IPS-NIHi11 (cell line): ENCODE measurements at places on chromosomes 12 and 14.

- DNase-seq, result no peak
These were observed 31.9 kb upstream of the CAND1 start for GRCh38 chr12:67237231-67237630.

- no peak for DNase-seq
These were observed 28.3 kb downstream of the MMP17 start for GRCh38 chr12:131856366-131857097.

- DNase-seq, result no peak
These were observed 46.3 kb downstream of the TRAF3 start for GRCh38 chr14:102823546-102823945.

GRCh38 chr12:124336184-124336437 lies 41.2 kb downstream of the RFLNA start:
- DNase-seq, result no peak

- DNase-seq, result peak; percentile 85
These were observed 10.5 kb upstream of the SLC38A2 start for GRCh38 chr12:46382964-46383653.

DNA sequence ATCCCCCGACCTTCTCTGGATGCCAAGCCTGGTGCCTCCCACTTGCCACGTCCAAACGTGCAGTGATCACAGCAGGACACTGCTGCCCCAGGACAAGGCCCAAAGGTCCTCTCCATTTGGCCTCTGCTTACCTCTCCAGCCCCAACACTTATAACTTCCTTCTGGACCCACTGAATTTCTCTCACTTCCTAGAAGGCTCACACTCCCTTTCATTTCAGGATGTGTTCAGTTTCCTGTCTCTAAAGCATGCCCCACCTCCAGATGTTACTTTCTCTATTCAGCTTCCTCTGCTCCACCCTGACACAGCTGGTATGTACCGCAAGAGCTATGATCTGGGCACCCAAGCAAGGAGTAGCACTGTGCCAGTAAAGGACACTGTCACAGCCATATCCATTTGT lies 33.0 kb downstream of the CDKL1 start:
- DNase-seq, result no peak

DNA sequence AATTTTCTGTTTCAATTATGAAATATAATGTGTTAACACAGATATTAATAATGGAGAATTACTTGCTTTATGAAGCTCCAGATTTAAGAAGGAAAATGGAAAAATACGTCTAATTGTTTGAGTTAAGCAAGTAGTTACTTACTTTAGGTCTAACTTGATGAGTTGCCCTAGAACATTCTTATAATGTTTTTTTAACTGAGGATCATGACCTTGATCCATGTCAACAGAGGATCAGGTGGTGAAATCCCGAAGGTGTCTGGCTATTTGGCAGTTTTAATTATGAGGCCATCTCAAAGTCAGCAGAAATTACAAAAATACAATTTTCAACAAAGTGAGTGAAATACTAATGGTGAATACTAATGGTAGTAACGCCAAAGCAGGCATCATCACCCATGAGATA lies 57.0 kb upstream of the REP15 start:
- DNase-seq, result no peak

GRCh38 chr12:78386871-78387270 lies 477.7 kb upstream of the SYT1 start:
- no peak for DNase-seq

- DNase-seq, result no peak
These were observed 76.8 kb upstream of the LHX5 start for GRCh38 chr12:113548467-113548866.

GRCh38 chr14:86802726-86803125 lies 1190.3 kb downstream of the GALC start:
- DNase-seq, result no peak

DNA sequence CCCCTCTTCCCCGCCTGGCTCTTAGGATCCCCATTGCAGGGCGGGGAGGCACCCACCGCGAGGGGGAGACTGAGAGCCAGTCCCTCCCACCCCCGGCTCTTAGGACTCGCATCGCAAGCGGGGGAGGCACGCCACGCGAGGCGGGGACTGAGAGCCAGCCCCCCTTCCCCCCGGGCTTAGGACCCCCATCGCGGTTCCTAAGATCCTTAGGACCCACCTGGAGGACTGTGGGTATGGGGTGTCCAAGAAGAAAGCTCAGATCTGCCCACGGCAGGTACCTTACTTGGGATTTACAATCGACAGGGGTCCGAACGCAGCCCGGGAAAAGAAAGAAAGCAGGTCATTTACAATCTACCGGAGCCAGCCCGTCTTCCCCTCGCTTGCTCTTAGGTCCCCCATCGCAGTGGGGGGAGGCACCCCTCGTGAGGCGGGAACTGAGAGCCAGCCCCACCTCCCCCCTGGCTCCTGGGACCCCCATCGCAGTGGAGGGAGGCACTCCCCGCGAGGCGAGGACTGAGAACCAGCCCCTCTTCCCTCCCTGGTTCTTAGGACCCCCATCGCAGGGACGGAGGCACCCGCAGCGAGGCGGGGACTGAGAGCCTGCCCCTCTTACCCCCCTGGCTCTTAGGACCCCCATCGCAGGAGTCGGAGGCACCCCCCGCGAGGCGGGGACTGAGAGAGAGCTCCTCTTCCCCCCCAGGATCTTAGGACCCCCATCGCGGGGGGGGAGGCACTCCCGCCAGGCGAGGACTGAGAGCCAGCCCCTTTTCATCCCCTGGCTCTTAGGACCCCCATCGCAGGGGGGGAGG lies 43.7 kb downstream of the DDX11 start:
- peak; percentile 68 for DNase-seq

- DNase-seq, result no peak
These were observed 47.4 kb downstream of the SLC35F4 start for GRCh38 chr14:57818511-57818910.

GRCh38 chr12:48013287-48013686 lies 9.0 kb upstream of the COL2A1 start:
- DNase-seq, result no peak

GRCh38 chr14:40340708-40341107 lies 908.5 kb upstream of the FBXO33 start:
- DNase-seq, result peak; percentile 11

- DNase-seq, result no peak
These were observed 9.5 kb upstream of the CAPRIN2 start for GRCh38 chr12:30764251-30764650.

- DNase-seq, result peak; percentile 84
These were observed 8.1 kb downstream of the LRRC43 start for GRCh38 chr12:122190842-122191668.

GRCh38 chr14:80491131-80491530 lies 279.8 kb upstream of the DIO2 start:
- peak; percentile 18 for DNase-seq

- no peak for DNase-seq
These were observed 6.6 kb upstream of the TCHP start for GRCh38 chr12:109893261-109893995.

- peak; percentile 39 for DNase-seq
These were observed 4.9 kb downstream of the CACNA2D4 start for GRCh38 chr12:1913377-1914113.

DNA sequence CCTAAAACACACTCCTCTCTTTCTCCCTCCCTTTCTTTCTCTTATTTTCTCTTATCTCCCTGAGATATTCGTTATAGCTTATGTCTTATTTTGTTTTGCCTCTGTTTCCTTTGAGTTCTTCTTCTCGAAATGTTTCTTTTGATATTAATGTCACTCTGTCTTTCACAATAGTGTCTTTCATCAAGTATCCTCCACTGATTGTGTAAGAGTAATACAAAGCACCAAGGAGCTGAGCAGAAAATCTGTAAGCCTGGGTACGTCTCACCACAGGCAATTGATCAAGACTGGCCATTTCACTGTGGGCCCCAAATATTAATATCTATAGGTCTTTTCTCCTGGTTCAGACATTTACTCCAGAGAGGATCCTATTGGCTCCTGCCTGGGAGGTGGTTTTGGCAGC lies 4.8 kb upstream of the LYZ start:
- DNase-seq, result no peak

DNA sequence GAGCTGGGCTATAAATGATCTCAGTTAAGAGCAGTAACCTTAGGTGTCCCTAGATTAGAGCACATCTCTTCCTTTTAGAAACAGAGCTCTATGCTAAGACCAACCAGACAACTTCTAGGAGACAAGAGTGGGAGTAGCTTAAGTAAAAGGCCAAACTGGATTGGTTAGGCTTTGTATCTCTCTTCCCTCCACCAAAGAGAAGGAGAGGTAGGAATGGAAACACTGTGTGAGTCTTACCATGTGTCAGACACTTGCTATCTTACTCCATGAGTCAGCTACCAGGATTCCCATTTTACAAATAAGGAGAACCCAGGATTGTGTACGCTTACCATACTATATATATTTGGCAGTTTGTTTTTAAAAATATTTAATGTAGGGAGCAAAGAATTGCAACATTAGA lies 122.9 kb downstream of the PAX9 start:
- DNase-seq, result no peak

GRCh38 chr14:61043506-61043905 lies 62.5 kb downstream of the SLC38A6 start:
- no peak for DNase-seq

DNA sequence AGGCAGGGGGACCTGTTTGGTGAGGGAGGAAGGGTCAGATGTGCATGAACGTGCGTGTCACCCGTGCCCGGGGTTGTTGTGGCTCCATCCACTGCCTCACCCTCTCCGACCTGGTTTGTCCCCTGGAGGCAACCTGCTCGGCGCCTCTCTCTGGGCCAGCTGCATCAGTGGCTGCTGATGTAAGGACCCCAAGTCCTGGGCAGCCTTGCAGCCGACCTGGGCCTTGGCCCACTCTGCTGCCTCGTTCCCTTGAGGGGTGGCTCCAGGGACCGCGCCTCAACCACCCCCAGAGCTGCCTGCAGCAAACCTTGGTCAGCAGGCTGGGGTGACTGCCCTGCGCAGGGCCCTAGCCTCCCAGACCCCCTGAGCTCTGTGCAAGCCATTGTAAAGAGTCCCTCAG lies 351.7 kb downstream of the TMEM121 start:
- no peak for DNase-seq

- no peak for DNase-seq
These were observed 134.1 kb downstream of the PPM1H start for GRCh38 chr12:62800707-62801400.

GRCh38 chr12:47735649-47736048 lies 10.4 kb upstream of the ENDOU start:
- DNase-seq, result no peak

- DNase-seq, result no peak
These were observed 6.7 kb downstream of the A2ML1 start for GRCh38 chr12:8829125-8829518.

DNA sequence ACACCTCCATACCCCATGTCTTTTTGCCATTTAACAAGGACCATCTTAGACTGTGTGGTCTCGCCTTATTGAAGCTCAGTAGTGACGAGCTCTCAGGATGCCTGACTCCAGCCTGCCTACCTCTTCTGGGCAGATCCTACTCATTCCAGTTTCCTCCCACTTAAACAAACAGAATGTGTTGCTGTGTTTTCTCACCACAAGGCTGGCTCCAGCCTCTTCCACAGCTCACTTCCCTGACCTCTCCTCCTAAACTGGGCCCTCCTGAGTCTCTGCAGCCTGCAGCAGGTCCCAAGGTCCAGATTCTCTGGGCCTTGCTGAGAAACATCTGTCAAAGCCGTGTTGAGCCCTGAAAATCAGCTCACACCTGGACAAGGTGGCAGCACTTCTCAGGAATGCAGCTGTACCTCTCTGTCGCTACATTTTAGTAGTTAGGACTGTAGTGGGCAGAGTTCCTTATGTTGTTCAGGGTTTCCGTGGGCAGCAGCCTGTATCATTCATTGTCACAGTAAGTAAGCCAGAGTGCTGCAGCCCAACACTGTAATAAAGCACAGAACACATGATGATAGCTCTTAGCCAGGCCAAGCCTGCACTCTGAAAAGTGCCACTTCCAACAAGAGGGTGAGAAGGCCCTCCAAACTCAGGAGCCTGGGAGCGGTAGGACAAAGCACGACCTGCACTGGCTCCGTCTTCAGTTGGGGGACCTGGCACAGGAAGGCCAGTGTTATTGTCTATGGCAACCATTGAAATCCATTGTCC lies 68.5 kb downstream of the NKX2-1 start:
- no peak for DNase-seq

DNA sequence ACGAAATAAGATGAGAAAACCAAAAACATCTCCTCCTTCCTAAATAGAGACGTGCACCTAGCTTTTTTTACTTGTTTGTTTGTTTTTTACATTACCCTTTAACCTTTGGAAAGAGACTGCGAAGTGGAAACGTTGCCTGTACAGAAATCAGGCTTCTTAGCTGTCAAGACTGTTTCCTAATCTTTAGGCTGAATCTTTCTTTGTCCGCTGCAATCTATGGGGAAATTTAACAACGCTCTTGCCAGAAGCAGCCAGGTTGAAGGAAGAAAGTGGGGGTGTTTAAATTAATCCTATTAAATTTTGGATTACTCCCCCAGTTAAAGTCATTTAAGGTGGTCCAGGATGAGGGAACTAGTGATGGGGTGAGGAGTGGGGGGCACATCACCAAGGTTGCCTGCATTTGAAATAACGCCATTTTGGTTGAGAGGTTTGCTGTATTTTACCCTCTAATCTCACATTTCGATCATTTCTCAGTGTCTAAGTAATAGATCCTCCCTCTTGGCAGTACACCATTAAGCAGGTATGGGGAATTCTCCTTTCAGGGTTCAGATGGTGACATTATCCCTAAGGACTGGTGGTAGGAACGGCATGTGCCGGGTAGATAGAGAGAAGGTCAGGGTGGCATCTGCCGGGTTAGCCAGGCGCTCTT lies 2.6 kb downstream of the FLRT2 start:
- DNase-seq, result no peak

- DNase-seq, result peak; percentile 60
These were observed 124.4 kb downstream of the RAD51B start for GRCh38 chr14:67943947-67944346.
